ENCODE measurements at places on chromosomes 11 and 22. TPM values are rescaled to one million over a fixed set of nuclear protein-coding genes. Genes with fewer than 3 reads are reported as not detected.

POU2AF2 gene
- total RNA-seq = not detected

MMP3 gene
- 0.47 TPM for total RNA-seq

PELI3 gene
- 4.5 TPM for total RNA-seq

DMC1 gene
- total RNA-seq = 4.8 TPM

IL10RA gene
- not detected for total RNA-seq

CPT1A gene
- 33.7 TPM for total RNA-seq

SLC39A13 gene
- 39.8 TPM for total RNA-seq

GPR137 gene
- total RNA-seq = 24.6 TPM

SLC22A25 gene
- total RNA-seq = not detected

TRIM29 gene
- total RNA-seq = 28.0 TPM

CBLIF gene
- not detected for total RNA-seq

TRIM51G gene
- total RNA-seq = not detected

PNPLA3 gene
- total RNA-seq = 0.81 TPM

TXN2 gene
- total RNA-seq = 60.9 TPM

TECTA gene
- total RNA-seq = 0.12 TPM

MRGPRX3 gene
- total RNA-seq = 0.14 TPM

MS4A6E gene
- not detected for total RNA-seq

All from A549 treated with dexamethasone at 1 μM for 4 hours (cell line).